Osteoblast (primary cell): ENCODE measurements at places on chromosomes 5 and 9.
A peak's percentile ranks its signal among the peaks of the same experiment; 100 is the strongest.

GRCh38 chr5:148806520-148806931, 19.9 kb upstream of the ADRB2 start:
- DNase-seq: no peak

- no peak for DNase-seq
These were observed 193.9 kb downstream of the SEC61B start for GRCh38 chr9:99416007-99416406.

DNA sequence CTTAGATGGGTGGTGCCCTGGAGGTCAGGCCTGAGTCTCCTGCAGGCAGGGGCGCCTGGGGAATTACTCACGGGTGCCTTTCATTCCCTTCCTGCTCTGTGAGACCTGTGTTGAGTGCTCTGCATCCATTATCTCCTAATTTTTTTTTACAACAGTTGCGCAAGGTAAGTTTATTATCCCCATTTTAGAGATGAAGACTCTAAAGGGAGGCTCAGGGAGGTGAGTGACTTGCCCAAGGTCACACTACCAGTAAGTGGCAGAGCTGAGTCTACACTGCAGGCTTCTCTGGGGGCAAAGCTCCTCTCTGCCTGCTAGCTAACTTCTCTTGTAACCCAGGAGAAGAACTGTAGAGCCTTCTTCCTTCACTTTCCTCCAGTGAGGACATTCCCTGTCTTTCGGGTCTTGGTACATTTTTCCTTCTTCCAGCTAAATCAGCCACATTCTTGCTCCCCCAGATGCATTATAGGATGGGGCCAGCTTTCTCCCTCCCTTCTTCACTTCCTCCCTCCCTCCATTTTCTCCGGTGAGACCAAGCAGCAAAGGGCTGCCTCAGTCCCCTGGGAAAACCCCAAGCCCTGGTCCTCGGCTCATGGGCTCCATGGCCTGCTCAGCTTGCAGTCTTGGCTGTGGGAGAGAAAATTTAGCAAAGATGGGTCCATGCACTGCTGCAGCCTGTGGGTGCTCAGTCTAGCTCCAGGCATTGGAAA, 1.8 kb downstream of the PRR7 start:
- DNase-seq: peak; percentile 88

- peak; percentile 8 for DNase-seq
These were observed 15.9 kb upstream of the SEMA4D start for GRCh38 chr9:89513837-89514236.

DNA sequence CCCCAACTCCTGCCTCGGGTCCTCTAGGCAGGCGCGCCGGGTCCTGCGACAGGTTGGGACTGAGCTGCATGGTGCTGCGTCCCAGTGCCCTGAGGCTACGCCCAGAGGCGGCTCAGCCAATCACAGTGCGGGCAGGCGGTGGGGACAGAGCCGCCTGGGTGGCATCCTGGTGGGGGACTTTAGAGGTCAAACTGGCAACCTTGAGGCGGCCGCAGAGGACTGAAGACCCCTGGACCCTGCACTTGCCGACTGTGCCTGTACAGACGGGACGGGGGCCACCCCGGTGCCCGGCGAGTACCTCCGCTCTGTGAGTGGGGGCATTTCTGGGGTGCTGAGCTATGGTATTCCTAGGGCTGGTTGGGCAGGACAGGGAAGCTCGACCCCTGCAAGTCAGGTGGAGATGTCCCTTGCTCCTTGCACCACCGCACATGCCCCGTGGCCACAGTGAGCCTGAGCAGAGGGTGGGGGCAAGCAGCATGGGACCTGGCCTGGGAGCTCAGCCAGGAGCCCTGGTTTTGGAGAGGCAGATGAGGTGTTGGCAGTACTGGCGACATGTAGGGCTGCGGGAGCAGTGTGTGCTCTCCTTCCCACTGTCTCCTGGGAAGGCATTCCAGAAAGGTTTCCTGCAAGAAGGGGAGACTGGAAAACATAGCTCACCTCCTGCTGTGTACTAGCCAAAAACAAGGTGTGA, 45.5 kb downstream of the CTSL start:
- no peak for DNase-seq
